GM20000 (cell line): ENCODE measurements at places on chromosomes 4 and X.

- DNase-seq = no peak
Measured at GRCh38 chrX:21412029-21412428, 37.8 kb downstream of the CNKSR2 start.

GRCh38 chrX:45824471-45824870 lies 623.8 kb upstream of the DIPK2B start:
- no peak for DNase-seq

- DNase-seq = no peak
Measured at GRCh38 chrX:41473936-41474725, 27.0 kb downstream of the NYX start.

- DNase-seq = peak; percentile 10
Measured at GRCh38 chrX:18961686-18962085, 22.2 kb downstream of the PHKA2 start.

DNA sequence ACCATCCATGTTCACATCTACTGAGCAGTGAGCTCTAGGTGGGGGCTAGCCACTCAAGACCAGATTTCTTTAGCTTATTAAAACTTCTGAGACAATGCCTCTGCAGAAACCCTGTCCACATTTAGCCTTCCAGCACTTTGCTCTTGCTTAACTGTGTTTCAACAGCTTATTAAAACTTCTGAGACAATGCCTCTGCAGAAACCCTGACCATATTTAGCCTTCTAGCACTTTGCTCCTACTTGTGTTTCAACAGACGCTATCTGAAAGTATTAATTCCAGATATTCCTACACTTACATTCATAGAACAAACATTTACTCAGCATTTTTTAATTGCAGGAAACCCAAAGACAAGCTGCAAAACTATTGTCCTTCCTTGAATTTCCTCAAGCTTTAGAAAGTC lies 91.9 kb downstream of the SEL1L3 start:
- DNase-seq = no peak

DNA sequence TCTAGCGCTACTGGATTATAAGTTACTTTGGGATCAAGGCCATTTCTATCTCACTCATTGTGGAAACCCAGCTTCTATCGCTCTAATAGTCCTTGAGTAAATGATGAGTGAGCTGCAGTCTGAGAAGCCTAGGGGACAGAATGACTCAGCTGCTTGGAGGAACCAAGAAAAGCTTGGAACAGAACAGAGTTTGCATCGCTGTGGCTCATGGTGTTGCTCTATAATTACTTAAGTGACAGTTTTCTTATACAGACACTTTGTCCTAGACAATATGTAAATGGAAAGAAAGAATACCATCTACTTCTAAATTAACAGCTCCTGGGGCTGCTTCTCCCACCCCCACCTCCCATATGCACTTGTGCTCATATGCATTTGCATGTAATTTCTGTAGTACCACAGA lies 156.9 kb downstream of the SLIT2 start:
- no peak for DNase-seq

GRCh38 chr4:7166981-7167700 lies 25.2 kb upstream of the SORCS2 start:
- DNase-seq = no peak

DNA sequence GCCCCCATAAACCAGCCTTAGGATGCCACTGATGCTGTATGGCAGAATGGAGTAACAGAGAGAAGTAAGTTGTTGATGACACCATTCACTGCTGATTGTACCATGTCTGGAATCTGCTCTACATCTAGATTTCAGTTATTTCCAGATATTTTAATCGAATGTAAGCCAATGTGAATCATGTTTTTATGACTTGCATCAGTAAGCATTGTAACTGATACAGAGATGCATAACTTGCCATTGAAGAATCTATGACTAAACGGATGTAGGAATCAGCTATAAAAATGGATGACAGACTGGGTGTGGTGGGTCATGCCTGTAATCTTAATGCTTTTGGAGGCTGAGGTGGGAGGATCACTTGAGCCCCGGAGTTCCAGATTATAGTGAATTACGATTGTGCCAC lies 161.0 kb upstream of the GATB start:
- no peak for DNase-seq

- no peak for DNase-seq
Measured at GRCh38 chr4:118289794-118290193, 63.0 kb downstream of the PRSS12 start.

- no peak for DNase-seq
Measured at GRCh38 chrX:49139713-49140112, 16.2 kb upstream of the GPKOW start.

- peak; percentile 20 for DNase-seq
Measured at GRCh38 chr4:11720292-11720691, 291.6 kb upstream of the HS3ST1 start.

DNA sequence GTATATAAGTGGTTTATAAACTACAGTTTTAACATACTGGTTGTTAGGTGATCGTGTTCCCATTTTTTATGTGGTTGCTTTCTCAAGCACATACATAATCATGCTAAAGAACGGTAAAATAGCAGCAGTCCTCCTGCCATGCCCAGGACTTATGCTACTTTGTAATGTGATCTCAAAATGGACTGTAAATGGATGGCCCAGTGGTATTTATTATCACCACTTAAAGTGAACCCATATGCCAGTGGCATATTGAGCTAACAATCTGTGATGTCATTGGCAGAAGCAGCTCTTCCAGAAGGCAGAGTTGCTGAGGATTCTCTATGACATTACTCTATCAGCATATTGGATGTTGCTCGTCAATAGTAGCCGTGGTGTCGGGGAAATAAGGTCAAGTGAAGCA lies 28.6 kb downstream of the ANK2 start:
- no peak for DNase-seq

DNA sequence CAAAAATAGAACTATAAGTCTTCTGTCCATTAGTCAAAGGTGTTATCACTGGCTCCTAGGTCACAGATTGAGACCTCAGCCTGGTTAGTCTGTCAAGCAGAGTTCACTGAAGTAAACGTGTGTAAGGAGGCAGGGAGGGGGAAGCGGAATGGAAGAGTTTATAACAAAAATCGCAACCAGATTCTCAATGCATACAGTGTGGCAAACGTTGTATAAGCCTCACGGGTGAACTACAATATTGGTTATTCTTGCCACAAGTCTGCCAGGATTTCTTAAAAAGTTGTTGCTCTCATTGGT lies 114.8 kb downstream of the AMELX start:
- DNase-seq = no peak
